ENCODE measurements at places on chromosomes 1 and 21. TPM values are rescaled to one million over a fixed set of nuclear protein-coding genes. Genes with fewer than 3 reads are reported as not detected.

GRCh38 chr1:53051676-53052075, 10.3 kb upstream of the PODN start:
- H3K36me3 ChIP-seq: peaks cover 15% of the 10 kb centered on the region
- no peak overlapping the region for H3K27ac ChIP-seq
- H3K4me3 ChIP-seq: no peak overlapping the region

Gene RAP1GAP
- polyA plus RNA-seq: 15.9 TPM

Gene S100A9
- polyA plus RNA-seq: 88.3 TPM

DNA sequence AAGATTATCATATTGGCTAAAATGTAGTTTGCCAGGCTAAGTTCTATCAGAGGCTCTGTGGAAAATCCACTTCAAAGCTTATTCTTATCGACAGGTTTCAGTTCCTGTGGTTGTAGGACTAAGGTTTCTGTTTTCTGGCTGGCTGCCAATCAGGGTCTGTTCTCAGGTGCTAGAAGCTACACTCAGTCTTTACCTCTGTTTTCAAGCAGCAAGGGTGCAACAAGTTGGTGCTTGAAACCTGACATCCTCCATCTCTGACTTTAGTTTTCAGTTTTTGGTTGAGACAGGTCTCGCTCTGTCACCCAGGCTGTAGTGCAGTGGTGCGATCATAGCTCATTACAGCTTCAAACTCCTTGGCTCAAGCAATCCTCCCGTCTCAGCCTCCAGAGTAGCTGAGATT, 15.3 kb upstream of the TMCO2 start:
- no peak overlapping the region for H3K27ac ChIP-seq
- no peaks in the 10 kb centered on the region for H3K27me3 ChIP-seq
- H3K36me3 ChIP-seq: peaks cover 14% of the 10 kb centered on the region
- no peak overlapping the region for H3K4me3 ChIP-seq
- H3K4me1 ChIP-seq: no peaks in the 10 kb centered on the region
- DNase-seq: no peak

DNA sequence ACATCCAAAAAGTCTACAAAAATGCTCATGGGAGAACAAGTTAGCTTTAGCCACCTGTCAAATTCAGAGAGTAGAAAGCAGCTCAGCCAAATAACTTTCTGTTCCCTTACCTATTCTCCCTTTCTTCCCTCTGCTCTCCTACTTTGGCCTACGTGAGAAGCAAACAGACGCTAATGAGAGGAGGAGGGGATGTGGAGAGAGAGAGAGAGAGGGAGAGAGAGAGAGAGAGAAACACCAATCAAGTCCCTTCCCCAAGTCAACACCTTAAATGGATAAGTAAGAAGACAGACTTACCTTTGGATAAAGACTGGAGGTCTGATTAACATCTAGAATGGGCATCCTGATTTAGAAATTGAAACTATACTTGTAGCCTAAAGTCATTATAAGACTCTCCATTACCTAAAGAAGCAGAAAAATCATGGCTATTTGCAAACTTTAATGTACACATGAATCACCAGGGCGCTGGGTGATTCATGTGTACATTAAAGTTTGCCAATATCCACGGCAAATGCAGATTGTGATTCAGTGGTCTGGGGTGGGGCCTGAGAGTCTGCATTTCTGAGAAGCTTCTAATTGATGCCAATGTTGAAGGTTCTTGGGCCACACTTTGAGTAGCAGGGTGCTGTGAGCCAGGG, 13.1 kb upstream of the DUSP12 start:
- no peak overlapping the region for H3K27ac ChIP-seq
